ENCODE measurements at places on chromosomes 3 and 15.

GRCh38 chr3:194951931-194952582 is 266.4 kb downstream of the FAM43A start:
- no peak for DNase-seq

- DNase-seq, result no peak
These were observed 660.1 kb upstream of the CFAP20DC start for GRCh38 chr3:59709702-59710553.

DNA sequence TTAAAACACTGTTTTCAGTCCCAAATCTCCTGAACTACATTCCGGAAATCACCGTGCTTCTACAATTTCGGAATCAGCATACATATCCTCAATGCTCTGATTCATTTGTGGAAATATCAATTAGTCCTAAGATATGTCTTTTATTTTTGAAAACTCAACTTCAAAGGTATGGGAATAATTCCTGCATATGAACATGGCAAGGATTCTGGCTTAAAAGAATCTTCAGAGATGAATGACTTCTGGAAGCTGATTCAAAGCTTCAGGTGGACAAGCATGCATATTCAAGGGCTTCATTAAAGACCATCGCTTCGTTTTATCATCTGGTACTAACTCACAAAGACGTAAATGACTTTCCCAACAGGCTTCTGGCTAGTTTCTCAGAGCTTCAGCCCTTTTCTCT is 246.0 kb upstream of the LRRN1 start:
- DNase-seq, result no peak

GRCh38 chr3:57007521-57008460 is 52.7 kb upstream of the SPATA12 start:
- no peak for DNase-seq

GRCh38 chr3:117846238-117846637 is 1136.7 kb downstream of the TUSC7 start:
- DNase-seq, result no peak

DNA sequence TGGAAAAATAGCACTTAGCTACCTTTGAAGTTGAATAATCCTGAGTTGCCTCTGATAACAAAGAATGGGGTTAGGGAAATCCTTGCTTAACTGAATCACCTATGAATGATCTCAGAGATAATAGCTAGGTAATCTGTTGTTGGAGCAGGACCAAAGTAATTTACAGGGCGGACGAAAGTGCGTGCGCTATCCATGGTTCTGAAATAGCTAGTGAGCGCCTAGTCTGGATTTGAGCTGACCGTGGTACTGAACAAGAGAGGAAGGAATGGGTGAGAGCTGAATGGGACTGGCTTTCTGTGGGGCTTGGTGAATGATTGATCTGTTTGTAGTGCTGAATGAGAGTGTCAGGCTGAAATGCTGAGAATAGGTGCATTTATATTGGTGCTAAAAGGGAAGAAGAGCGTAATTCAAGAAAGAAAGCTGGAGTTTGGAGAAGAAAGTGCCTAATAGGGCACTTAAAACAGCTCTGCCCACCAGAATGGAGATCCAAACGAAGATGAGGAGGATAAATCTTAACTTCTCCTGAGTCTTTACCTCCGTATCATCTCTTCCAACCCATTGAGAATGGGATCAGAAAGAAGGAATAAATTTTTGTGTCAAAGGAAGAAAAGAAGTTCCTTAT is 10.1 kb downstream of the SCN10A start:
- DNase-seq, result no peak

- no peak for DNase-seq
These were observed 133.7 kb upstream of the POU1F1 start for GRCh38 chr3:87410110-87410509.

- DNase-seq, result no peak
These were observed 1.8 kb upstream of the ZNF385D start for GRCh38 chr3:21752749-21753347.

GRCh38 chr3:137171834-137172603 is 214.2 kb downstream of the IL20RB start:
- no peak for DNase-seq

DNA sequence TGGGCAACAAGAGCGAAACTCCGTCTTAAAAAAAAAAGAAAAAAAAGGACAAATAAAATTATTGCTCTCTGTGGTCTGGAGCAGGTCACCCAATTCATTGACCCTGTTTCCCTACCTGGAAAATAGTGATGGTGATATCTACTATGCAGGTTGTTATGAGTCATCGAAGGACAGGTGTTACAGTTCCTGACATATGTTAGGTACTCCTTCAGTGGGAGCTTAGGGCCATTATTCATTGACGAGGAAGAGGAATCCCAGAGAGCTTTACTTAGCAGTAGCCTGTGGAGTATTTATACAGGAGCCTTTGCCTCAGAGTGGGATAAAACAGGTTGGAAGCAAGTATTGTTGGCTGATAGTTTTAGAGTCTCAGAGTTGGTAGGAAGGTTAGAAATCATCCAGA is 74.5 kb downstream of the SLC7A14 start:
- no peak for DNase-seq

DNA sequence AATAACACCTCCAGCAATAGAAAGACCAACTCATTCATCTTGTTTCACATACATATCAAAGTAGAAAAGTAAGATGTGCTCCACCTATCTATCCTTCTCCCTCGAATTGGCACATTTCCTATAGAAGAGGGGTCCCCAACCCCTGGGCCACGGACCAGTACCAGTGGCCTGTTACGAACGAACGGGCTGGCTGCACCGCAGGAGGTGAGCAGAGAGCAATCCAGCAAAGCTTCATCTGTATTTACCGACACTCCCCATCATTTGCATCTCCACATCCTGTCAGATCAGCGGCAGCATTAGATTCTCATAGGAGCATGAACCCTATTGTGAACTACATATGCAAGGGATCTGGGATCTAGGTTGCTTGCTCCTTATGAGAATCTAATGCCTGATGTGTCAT is 95.0 kb upstream of the CGNL1 start:
- DNase-seq, result no peak

GRCh38 chr3:71028184-71028583 is 555.3 kb downstream of the FOXP1 start:
- DNase-seq, result no peak

- DNase-seq, result no peak
These were observed 686.3 kb downstream of the NTRK3 start for GRCh38 chr15:87570206-87570605.

- no peak for DNase-seq
These were observed 33.7 kb downstream of the ZBTB20 start for GRCh38 chr3:115113367-115113766.

- DNase-seq, result no peak
These were observed 76.9 kb upstream of the STXBP5L start for GRCh38 chr3:120831066-120831465.

GRCh38 chr15:98730860-98731711 is 82.7 kb downstream of the IGF1R start:
- DNase-seq, result no peak

DNA sequence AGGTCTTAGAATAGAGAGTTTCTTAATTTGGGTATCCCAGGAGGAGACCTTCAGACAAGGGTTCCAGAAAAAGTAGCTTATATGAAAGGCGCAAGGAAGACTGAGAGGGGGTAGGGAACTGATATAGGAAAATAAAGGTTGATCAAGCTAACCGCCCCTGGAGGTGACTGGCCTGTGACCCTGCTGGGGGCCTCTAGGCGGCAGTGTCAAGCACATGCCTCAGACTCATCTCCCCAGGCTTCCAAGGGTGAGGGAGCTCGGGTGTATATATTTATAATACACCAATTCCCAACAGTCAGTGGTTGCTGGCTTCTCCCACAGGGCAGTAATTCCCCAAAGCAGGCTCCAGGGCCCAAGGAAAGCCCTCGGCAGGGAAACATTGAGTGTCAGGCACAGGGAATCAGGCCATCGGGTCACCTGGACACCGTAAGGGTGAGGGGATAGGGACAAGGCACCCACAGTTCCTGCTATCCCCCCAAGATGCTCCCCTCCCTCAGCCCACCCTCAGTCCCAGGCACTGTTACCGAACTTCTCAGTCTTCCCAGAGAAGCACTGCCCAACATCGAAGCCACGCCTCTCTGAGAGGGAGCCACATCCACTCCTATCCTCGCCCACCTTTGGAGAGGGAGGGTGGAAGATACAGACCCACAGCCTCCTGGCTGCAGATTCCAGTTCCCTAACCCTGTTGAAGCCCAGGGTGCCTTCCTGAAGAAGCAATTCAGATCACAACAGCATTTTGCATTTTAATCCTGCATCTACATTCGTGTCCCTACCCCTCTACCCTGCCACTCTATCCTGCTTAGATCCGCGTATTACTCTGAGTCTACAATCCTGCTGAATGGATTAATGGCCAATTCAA is 19.5 kb upstream of the CAV3 start:
- no peak for DNase-seq

DNA sequence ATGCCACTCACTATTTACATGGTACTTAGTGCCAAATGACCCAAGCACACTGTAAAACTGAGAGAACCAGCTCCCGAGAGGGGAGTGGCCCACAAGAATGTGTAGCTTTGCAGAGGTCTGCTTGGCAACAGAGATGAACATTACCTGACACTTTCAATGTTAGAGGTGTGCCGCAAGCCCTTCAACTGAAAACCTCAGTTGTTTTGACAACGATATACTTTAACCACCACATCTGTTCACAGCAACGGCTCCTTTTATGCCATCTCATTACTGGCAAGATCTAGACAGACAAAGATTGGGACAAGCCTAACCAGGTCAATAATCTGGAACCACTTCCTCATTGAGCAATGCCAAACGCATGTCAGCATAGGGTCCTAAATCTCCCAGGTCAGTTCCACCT is 23.7 kb downstream of the NEK10 start:
- DNase-seq, result no peak

DNA sequence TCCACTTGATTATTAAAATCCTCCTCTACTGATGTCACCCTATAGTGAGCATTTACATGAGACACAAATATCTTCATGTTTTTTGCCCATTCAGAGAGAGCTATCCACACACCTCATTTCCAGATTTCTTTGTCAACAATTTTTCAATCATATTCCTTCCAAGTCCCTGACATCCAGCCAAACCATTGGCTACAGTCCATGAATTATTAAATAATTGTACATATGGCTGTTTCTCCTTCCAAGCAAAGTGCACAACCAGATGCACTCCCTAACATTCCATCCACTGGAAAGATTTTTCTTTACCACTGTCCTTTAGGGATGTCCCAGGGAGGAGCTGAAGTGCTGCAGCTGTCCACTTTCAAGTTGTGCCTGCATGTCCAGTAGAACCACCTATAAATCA is 328.0 kb upstream of the MDFIC2 start:
- DNase-seq, result no peak

GRCh38 chr3:126551839-126552687 is 6.7 kb downstream of the C3orf22 start:
- no peak for DNase-seq
